NCI-H774 (cell line): ENCODE measurements at places on chromosomes 16 and 17.

DNA sequence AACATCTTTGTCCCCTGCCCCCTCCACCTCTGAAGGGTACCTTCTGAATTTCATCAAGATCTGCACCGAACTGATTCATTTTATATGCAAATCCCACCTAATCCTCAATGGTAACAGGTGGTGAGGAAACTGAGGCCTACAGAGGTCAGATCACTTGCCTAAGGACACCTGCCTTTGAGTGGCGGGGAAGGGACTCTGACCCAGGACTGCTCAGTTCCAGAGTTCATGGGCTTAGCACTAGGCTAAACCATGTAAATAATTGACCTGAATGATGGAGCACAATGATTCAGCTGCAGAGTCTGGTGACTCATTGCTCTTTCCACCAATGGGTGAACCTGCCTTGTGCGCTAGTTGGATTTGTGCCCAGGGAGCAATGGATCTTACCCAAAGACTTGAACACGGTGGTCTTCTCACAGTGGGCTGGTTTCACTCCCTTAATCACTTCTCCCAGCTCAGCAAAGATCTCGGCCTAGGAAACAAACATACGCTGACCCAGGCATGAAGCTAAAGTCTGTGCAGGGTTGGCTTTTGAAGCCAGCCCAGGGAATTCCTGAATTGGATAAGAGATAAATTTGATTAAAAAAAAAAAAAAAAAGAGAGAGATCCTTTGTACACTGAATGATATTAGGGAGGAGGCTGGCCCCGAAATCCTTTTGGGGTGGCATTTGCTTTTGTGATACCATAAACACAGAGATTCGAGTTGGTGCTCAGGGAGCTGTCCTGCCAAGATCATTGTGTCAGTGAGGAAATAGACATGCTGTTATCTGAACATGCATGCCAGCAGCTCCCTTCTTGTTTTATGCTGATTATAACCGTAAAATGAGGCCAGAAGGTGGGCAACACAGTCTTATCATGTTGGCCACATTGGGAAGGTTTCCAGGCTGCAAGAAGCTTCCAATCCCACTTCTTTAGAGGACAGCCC, 17.0 kb downstream of the CRYM start:
- DNase-seq = no peak

- DNase-seq = no peak
These were observed 6.2 kb downstream of the ZNF276 start for GRCh38 chr16:89727406-89728120.

- DNase-seq = no peak
These were observed 9.8 kb downstream of the TMEM204 start for GRCh38 chr16:1543085-1543896.

- DNase-seq = no peak
These were observed 124.8 kb upstream of the ERCC4 start for GRCh38 chr16:13795131-13795530.

GRCh38 chr17:8121681-8122421, 2.1 kb downstream of the HES7 start:
- no peak for DNase-seq
